A172 (cell line): ENCODE measurements at places on chromosomes 6 and 20. TPM values are rescaled to one million over a fixed set of nuclear protein-coding genes. Genes with fewer than 3 reads are reported as not detected.

GRCh38 chr6:160042014-160042773, 73.3 kb downstream of the IGF2R start:
- DNase-seq = peak; percentile 39

DNA sequence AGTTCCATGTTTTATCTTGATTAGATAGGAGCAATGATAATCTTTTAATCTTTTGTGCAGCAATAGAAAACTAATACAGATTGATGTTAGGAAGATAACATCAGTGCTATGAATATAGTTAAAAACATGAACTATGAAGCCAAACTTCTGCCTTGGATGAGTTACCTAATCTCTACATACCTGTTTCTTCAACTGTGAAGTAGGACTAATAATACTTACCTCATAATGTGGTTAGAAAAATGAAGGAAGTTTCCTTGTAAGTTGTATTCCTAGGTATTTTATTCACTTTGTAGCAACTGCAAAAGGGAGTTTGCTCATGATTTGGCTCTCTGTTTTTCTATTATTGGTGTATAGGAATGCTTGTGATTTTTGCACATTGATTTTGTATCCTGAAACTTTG, 111.9 kb downstream of the FRK start:
- no peak for DNase-seq

DNA sequence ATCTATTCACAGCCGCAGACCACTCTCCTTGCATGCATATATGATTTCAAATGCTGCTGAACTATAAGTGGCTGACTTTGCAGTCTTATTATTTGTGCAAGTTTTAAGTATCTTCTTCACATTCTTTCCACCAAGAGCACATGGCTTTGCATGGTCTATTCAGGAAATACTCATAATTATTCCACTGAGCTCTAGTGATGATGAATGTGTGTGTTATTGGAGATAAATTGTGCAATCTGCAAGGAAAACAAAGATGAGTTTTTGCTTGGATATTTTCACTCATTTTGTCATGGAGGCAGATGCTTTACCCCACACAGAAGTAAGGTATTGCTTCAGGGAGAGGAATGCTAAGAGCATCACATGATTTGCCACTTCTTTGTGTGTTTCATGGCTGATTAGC, 764.6 kb downstream of the TBC1D32 start:
- no peak for DNase-seq

- DNase-seq = no peak
Observed at GRCh38 chr20:16612706-16613105, 39.5 kb upstream of the KIF16B start.

GRCh38 chr20:46346770-46347169, 38.5 kb upstream of the CDH22 start:
- no peak for DNase-seq

DNA sequence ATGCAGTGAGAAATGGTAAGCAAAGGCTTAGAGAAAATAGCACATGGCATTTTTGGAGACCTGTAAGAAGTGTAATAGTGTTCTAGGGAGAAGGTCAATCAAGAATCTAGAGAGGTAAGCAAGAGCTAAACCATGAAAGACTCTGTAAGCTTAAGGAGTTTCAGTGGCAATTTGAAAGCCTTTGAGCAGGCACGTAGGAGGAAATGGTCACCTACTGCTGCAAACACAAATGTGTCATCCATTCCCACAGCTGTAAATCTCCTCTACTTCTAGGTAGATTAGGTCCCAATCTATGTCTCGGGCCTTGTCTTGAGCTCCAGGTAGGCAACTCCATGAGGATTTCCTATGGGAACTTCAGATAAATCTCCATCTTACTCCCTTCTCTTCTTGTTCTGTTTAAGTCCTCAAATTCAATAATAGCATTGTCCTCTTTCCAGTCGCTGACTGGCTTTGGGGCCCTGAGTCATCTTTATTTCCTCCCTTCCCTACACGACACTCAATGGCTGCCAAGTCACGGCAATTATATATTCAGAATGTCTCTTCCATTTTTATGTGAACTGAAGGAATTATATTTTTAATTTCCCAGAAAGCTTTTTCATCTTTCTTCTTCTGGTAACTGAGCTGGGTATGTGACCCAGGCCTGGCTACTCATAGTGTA, 24.2 kb upstream of the PAQR8 start:
- DNase-seq = no peak

DNA sequence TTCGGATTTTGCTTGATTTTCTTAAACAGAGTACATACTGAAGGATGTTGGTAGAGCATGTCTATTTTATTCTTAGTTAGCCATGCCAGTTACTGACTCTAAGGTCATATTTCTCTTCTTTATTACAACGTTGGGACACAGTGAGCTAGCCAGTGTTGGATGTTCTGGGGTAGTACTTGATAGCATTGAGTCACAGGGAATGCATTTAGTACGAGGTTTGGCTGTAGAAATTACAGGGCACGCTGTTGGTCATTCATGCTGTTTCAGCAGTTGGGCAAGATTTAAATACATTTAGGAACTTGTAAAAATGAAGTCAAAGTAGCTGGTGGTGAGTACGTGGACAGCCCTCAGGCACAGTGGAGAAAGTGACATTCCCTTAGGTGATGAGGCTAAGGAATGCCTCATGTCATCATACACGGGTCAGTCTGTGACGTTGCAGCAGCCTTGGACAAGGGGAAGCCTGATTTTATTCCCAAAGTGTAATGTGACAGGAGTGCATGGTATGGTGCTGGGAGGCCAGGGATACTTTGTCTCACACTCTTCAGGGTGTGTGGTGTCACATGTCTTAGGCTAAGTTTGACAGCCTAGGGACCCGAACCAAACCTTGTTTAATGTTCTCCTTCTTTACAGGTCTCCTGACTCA, 57.7 kb upstream of the SLC22A1 start:
- no peak for DNase-seq

DNA sequence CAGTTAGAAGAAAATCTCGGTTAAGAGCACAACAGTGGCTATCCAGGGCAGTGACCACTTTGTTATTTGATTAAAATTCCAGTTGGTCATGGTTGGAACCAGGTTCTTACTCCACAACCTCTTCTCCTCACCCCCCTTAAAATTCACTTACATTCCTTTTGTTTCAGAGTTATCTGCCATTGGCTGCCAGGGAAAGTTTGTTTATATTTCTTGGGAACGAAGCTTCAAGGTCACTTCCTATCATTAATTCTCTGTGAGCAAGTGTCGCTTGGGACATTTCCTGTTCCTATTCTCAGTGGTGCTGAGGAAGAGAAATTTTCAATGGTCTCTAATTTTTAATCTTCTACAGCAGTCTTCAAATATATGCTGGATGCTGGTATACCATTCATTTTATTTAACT, 121.1 kb upstream of the COL21A1 start:
- DNase-seq = no peak

DNA sequence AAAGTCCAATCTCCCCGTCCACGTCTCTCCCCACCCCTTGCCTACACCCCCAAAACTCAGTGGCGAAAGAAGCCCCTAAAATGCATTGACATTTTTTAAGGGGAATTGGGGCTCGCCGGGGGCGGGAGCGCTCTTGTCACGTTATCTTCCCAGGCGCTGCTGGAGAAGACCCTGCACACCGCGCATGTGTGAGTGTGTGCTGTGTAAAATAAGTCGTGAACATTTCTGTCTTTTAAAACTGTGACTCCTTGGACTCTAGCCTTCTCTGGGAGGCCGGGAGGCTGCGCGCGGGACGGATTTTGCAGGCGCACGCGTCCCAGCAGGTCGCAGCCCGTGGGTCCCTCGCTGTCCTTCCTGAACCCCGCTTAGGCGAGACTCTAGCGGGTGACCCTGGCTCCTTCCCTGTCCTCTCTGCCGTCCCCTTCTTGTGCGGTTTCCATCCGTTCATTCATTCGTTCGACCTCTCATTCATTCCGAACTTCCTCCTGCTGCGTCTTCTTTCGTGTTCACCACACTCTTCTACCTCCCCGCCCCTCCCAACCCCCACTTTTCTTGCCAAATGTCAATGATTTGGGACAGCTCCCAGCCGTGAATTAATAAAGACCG, 2.2 kb downstream of the NRN1 start:
- no peak for DNase-seq

DNA sequence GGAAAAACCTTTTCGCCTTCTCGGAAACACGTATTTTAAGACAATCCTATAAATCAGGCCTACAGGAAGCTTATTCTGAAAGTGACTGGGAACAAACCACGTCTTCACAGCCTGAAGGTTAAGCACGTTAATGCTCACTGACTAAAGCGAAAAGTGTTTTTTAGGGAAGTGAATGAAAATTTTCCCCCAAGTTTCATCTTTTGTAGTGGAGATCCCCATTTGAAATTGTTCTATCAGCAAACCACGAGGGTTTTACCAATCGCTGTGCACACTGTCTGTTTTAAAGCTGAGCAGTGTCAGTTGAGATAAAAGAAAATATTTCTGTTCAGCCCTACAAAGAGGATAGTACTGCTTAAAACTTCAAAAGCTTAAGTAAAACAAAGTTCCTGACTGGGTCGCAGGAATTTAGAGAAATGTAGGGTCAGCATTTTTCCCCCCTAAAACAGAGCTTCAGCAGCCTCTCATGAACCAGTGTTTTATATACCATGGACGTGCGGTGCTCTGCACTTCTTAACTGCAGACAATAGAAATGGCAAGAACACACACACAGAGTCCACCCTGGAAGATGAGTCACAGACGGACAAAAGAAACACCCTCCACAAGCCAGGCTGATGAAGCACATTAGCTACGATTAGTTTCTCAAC, 34.9 kb downstream of the SLC22A23 start:
- DNase-seq = peak; percentile 82

DNA sequence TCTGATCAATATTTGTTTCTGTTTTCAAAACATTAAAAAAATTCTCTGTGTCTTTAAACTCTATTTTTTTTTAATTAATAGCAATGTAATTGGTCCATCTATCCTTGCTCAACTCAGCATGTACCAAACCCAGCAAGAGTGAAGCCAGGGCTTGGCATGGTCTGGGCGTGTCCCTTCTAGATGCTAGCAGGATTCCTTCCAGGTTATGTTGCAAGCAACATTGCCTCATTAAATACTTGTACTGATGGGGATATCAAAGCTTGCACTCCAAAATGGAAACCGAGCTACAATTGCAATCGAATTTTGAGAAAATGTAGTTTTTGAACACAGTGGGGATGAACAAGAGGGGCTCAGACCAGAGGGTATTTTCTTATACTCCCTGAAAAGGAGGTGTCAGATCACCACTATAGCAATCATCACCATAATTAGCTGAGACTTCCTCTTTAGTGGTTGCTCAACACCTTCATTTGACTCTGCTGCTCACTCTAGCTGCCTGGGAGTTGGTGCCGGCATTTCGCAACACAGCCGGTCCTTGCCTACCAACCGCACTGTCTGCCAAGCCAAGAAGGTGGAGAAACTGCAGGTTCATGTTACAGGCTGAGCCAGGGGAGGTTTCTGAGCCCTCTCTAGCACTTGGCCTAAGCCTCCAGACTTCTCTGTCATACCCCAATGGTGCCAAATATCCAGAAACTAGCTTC, 67.8 kb upstream of the RALGAPA2 start:
- DNase-seq = no peak

DNA sequence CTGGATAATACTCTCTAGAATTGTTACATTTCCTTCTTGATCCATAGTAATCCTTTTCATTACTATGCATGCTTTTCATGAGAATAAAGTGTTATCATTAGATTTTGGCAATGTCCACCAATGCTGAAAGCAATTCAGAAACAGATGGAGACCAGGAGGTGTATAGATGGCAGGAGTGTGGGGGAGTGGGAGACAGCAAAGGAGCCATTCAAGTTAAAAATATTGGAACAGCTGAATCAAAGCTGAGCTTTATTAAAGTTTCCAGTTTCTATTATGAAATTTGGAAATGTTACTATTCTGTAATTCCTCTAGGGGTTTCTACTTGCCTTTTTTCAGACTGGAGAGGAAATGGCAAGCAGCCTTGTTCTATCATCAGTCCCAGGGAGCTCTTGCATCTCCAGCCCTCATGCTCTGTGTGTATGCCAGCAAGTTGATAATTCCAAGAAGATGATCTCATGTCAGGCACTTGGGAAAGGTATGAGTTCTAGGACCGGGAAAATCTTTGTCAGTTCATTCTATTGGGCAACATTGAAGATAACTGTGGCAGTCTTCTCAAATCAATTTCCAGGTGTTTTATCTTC, 228.0 kb downstream of the CD109 start:
- DNase-seq = no peak

- no peak for DNase-seq
Observed at GRCh38 chr6:159445351-159445750, 247.7 kb downstream of the SOD2 start.

GRCh38 chr20:25083773-25084625, 2.1 kb upstream of the VSX1 start:
- no peak for DNase-seq

- DNase-seq = no peak
Observed at GRCh38 chr20:9515741-9516233, 1.4 kb downstream of the LAMP5 start.

DNA sequence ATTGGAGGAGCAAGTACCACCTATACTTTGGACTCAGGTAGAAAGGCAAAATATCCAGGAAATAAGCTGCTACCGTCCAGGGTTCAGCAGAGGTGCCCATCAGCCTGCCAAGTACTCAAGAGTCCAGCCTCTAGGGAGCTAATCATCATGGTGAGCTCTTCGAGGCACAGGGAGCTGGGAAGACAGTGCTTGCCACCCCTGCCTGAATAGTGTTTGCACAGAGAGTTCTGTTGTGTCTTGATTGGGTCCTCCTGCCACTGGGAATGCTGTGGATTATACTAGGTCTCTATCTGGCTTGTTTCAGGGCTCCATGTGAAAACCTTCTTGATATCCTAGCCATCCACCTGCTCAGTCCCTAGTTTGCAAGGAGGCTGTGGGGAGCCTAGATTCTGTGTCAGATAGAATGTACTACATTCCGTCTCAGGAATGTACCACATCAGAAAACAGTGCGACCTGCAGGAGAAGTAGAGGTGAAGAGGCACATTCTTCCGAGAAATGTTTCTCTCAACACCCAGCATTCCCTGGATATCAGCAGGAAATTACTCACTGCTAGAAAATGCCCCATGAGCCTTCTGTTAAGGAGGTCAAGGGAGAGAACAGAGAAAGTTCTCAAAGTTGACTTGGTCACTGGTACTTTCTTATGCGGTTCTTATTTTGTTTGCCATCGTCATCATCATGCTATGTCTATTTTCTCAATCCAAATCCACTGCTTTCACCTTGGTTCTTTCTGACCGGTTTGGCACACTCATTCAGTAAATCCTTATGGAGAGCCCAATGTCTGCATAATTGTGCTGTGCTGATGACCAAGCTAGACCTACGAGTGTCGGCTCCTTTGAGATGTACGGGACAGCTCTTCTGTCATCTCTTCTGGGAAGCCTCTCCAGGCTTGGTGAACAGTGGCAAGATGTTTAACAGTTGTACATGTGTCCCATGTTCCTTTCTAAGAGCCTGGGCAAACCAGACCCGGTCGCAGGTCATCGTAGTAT, 30.7 kb downstream of the PTPN1 start:
- DNase-seq = peak; percentile 99

GRCh38 chr6:104326173-104327001, 533.3 kb downstream of the HACE1 start:
- no peak for DNase-seq

- no peak for DNase-seq
Observed at GRCh38 chr6:112434896-112435435, 87.8 kb downstream of the RFPL4B start.

TMEM200A gene
- total RNA-seq = 21.9 and 23.4 TPM in 2 replicates

ENTPD6 gene
- total RNA-seq = 62.4 and 69.7 TPM in 2 replicates

RIPPLY2 gene
- total RNA-seq = not detected in 2 replicates

HIVEP2 gene
- 3.4 and 5.6 TPM in 2 replicates for total RNA-seq

RNF114 gene
- total RNA-seq = 133 and 179 TPM in 2 replicates

WFDC10B gene
- total RNA-seq = 0.98 TPM in 1 of 2 replicates, not detected in the other

PRELID3B gene
- 152 and 196 TPM in 2 replicates for total RNA-seq

OOEP gene
- not detected in 2 replicates for total RNA-seq

CLVS2 gene
- total RNA-seq = not detected in 2 replicates

OPN5 gene
- total RNA-seq = not detected in 2 replicates

SPATA25 gene
- total RNA-seq = 0.21 TPM in 1 of 2 replicates, not detected in the other

SIRPB1 gene
- 0.55 and 0.74 TPM in 2 replicates for total RNA-seq

UCKL1 gene
- total RNA-seq = 27.2 and 27.6 TPM in 2 replicates

SENP6 gene
- 52.8 and 63.1 TPM in 2 replicates for total RNA-seq

ETV7 gene
- total RNA-seq = 0.24 TPM in 1 of 2 replicates, not detected in the other
